ENCODE measurements at places on chromosomes 13 and 19.
A peak's percentile ranks its signal among the peaks of the same experiment; 100 is the strongest.

DNA sequence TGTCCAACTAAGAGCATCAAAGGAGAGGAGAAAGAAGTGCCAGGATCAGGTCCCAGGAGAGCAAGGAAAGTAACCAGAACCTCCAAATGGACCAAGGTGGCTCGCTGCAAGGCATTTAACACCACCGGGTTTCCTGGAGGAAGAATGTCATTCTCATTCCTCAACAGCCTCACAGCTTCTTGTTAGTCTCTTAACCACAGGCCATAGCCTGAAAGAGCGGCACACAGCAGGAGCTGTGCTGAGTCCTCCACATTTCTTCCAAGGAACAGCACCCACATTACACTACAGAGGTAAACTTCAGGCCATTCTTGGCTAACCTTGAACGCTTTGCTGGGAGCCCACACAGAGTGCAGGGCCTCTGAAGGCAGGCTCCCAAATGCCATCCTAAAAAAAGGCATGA, 23.6 kb downstream of the DOCK9 start:
- no peak for DNase-seq

DNA sequence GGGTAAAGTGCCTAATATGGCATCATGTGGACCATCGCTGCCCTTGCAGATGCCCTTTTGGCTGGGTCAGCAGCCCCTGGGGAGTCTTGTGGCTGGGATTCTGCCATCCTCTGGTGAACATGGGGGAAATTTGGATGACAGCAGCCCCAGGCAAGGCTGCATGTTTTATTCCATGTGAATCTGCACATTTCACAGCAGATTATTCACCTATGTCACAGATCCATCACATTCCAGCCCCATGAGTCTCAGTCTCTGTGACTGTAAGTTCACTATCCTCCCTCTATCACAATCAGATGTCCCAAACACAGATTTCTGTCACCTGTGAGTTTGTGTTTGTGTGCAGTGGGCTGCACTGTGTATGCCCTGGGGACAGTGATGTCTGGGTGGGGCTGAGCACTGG, 36.8 kb upstream of the PSG9 start:
- DNase-seq = no peak

DNA sequence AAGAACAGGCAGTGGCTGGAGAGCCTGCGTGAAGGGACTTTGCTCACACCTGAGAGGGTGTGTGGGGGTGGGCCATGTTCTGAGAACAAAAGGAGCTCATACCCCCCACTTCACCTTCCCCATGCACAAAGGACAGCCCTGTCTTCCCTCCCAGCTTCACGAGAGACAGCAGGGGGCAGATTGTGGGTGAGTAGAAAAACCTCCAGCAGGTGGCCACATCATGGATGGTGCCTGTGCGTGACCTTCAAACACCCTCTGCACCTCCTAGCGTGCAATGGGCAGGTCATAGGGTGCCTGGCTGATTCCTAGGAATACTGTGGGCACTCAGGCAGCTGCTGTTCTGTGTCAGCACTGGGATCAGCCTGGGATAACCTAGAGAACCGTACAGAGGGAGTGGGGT, 36.3 kb upstream of the PSG9 start:
- no peak for DNase-seq

- no peak for DNase-seq
Measured at GRCh38 chr13:45994752-45995151, 57.8 kb downstream of the ZC3H13 start.

GRCh38 chr19:18683958-18684641, 620 bp downstream of the CRTC1 start:
- DNase-seq = peak; percentile 65

- no peak for DNase-seq
Measured at GRCh38 chr13:110826861-110827672, 87.8 kb downstream of the ANKRD10 start.

- no peak for DNase-seq
Measured at GRCh38 chr13:84098273-84098672, 216.0 kb upstream of the SLITRK1 start.

- no peak for DNase-seq
Measured at GRCh38 chr13:37187621-37188020, 82.2 kb upstream of the CSNK1A1L start.

- no peak for DNase-seq
Measured at GRCh38 chr19:23439623-23440022, 44.4 kb upstream of the ZNF91 start.

- DNase-seq = peak; percentile 43
Measured at GRCh38 chr13:37342205-37342604, 236.7 kb upstream of the CSNK1A1L start.

GRCh38 chr13:95553581-95554385, 1.3 kb downstream of the CLDN10 start:
- DNase-seq = no peak

DNA sequence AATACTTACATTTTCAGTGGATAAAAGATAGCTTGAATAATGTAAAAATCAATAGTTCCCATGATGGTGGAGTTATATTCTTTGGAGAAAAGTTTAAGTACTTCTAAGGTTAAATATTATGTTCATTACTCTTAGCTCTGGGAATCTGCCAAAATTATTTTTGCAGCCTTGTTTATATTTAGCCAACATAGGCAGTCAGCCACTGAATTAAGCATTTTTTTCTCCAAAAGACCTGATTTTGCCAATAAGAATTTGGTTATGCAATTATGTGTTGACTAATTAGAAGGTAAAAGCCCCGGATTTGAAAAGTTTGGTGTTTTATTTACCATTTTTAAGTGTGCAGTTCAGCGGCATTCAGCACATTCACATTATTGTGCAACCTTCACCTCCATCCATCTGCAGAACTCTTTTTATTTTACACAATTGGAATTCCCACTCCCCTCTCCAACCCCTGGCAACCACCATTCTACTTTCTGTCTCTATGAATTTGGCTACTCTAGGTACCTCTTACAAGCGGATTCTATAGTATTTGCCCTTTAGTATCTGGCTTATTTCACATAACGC, 90.1 kb upstream of the C1QTNF9B start:
- no peak for DNase-seq

DNA sequence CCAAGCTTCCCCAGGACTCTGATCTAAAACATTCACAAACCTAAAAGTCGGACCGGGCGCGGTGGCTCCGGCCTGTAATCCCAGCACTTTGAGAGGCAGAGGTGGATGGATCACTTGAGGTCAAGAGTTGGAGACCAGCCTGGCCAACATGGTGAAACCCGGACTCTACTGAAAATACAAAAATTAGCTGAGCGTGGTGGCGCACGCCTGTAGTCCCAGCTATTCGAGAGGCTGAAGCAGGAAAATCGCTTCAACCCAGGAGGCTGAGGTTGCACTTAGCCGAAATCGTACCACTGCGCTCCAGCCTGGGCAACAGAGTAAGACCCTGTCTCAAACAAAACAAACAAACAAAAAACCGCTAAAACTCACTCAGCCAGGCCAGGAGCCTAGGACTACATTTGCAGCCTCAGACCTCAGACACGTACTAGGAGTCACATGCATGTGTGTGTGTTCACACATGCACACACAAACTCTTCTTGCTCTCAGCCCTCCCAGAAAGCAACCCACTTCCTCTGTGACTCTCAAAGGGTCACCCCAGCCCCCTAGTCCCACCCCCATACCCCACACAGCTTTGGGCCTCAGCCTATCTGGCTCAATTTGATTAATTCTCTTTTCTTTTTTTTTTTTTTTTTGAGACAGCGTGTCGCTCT, 704 bp upstream of the NOTCH3 start:
- DNase-seq = no peak

DNA sequence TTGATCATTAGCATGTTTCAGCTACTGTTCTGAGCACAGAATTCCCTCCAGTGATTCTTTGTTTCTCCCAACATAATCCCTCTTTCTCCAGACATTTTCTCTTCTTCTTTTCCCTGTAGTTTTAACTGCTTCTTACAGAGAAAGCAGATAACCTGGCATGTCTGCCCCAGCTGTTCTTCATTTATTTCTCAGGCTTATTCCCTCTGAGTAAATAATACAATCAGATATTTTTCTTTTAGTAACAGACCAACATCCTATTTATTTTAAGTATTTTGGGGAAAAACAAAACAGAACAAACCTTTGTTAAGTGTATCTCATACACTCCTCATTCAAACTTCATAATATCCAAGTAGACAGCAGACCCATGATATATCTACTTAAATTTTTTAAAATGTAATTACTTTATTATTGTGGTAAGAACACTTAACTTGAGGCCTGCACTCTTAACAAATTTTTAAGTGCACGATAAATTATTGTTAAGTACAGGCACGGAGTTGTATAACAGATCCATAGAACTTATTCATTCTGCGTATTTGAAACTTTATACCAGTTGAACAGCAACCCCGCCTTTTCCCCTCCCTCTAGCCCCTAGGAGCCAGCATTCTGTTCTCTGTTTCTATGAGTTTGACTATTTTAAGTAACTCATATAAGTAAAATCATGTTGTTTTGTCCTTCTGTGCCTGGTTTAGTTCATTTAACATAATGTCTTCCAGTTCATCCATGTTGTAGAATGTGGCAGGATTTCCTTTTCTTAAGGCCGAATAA, 540.0 kb downstream of the LMO7 start:
- no peak for DNase-seq

DNA sequence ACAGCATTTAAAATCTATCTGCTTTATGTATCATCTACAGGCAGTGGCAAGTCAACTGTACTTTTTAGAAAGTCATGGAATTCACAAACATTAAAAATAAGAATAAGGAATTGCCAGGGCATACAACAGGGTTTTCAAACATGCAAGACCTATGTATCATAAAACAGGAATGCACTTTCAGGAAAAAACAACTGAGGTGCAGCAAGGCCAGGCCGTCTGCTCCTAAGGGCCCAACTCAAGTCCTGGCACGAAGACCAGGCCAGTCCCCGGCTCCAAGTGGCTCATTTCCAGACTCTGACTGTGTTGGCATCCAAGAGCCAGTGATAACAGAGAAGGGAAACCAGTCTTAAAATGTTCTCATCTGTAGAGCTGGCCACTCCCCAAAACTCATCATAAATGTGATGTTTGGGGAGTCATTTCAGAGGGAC, 7.1 kb downstream of the RFX2 start:
- DNase-seq = no peak

GRCh38 chr13:83117046-83117445, 765.2 kb downstream of the SLITRK1 start:
- DNase-seq = no peak

DNA sequence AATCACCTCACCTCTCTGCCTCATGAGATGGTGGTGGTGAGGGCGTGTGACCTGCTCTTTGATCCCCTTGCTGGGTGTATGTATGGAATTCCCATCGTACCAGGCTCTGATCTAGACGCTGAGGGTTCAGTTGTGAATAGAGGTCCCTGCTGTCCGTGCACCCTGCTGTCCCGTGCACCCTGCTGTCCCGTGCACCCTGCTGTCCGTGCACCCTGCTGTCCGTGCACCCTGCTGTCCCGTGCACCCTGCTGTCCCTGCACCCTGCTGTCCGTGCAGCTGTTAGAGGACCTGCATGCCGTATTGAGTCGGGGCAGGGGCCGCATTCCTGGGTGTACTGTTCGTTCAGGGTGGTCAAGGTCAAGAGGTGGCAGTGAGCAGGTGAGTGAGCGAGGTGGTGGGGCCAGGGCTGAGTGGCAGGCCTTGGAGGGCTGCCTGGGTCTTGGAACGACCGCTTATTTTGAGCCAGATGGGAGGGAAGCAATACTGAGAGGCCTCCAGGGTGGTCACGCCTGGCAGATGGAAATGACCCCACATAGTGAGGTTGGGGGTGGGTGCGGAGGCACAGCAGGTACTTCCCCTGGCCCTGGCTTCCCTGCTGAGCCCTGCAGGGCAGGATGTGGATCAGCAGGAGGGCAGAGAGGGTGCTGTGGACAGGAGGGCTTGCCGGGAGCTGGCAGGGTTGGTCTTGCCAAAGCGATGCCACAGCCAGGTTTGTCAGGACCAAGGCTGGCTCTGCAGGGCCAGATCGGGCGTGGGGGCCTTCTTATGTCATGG, 4.6 kb upstream of the EPN1 start:
- DNase-seq = peak; percentile 19

DNA sequence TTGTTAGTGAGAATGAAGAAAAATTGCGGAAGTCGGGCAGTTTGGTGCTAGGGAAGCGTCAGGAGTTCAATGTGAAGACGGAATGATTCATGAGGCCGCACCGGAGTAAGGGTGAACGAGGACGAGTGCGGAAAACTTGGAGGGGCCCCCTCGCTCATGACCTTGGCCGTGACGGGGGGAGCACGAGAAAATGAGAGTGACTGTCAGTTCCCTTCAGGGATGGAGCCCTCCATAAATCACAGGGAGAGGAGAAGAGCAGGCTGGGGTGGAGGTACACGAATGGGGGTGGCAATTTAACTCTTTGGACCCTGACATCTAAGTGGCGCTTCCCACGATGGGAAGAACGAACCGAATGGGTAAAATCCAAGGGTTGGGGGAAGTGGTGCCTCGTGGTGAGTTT, 486.4 kb downstream of the TSHZ3 start:
- DNase-seq = no peak

- DNase-seq = no peak
Measured at GRCh38 chr13:20993661-20994440, 67.5 kb downstream of the LATS2 start.

- DNase-seq = no peak
Measured at GRCh38 chr13:111117289-111117688, 2.2 kb downstream of the ARHGEF7 start.

GRCh38 chr19:46788262-46788967, at the start of gene SLC1A5:
SLC1A5 (minus strand) TSS chr19:46788594; CDS start chr19:46787965, 629 bp downstream.
- DNase-seq = peak; percentile 85

DNA sequence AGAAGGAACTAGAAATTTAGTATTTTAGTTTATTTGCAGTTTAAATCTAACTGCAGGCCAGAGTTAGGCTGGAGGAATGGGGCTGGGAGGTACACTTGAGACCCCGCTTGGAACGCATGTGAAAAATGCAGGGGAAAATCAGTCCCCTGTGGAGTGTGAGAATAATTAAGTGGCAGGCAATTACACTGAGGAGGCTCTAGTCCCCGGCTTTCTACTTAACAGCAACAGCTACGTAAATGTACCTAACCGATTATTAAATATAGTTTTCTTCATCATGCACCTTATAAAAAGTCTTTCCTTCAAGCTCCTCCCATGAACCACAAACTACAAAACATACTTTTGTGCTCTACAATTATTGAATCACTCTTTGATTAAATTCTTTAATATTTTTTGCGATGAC, 804 bp downstream of the ZNF708 start:
- DNase-seq = no peak

- DNase-seq = no peak
Measured at GRCh38 chr13:46345866-46346265, 41.2 kb downstream of the RUBCNL start.

GRCh38 chr13:31946091-31946770, 85.3 kb upstream of the FRY start:
- peak; percentile 23 for DNase-seq

DNA sequence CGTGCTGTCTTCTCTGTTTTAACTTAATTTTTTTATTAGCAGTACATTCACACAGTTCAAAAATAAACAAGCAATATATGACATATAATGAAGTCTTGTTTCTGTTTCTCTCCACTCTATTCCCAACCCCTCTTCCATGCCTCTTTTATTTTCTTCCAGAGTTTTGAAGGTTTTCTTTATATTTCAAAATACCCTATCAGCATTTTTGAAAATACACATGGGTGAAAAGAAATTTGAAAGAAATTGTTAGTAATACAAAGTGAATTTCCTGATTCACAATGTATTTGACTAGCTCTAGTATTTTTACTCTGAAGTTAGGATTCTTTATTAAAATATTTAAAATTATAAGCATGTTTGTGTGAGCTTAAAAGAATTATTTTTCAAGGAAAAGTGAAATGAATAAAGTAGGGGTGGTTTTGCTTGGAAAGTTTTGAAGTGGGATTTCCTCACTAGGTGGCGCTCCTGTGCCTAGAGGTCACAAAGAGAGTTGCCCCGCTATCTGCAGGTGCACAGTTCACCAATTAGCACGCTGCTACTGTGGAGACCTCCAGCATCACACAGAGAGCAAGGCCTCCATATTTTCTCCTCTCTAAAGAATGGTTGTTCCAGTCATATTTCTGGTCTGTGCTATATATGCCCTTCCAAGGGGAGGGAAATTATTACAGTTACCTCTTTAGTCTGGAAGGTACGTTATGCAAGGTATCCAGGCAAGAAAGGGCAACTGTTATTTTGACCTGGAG, 37.6 kb downstream of the SOX21 start:
- DNase-seq = peak; percentile 89
